ENCODE measurements at places on chromosomes 2 and 18.

DNA sequence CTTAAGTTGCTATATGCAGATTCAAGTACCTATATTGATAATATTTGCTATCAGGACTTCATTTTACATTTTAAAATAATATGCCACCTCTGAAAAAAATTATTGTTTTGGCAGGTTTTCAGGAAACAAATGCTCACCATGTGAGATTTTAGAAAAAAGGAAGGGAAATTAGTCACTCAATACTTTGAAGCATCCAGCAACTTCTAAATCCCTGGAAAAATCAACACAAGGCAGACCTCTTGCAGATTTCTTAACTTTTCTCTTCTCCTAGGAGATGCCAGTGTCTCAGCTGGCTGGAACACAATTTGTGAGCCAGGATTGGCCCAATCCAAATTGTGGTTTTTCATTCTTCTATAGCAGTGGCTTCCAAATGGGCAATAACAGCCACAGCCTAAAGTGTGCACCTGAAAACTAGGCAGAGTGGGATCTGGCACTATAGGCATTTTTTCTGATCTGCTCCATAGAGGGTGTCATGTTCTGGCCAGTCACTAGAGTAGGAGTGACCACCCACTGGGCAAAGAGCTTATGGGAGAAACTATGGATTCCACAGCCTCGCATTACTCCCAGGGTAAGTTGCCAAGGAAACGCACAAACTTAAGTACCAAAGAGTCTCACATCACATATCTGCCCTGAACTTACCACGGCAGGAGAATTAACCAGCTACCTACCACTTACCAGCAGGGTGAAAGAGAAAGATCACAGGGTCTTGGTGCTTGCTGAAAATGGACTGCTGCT, 28.1 kb upstream of the THOC1 start:
- DNase-seq, result no peak

DNA sequence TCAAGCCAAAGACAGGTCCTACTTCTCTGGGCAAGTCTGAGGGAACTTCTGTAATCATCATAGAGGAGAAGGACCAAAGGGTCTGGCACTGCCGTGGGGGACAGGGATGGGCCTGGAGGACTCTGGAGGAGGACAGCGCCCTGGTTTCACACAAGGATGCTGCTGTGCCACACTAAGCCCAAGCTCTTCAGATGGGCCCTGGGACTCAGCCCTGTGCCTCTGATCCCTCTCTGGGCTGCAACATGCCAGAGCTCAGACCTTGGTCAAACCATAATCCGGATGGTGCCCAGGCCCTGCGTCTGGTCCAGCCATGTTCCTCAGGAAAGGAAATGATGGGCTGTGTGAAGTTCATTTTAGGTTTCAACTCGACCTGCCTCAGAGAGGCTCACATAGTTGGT, 222.0 kb upstream of the COPS8 start:
- DNase-seq, result no peak

DNA sequence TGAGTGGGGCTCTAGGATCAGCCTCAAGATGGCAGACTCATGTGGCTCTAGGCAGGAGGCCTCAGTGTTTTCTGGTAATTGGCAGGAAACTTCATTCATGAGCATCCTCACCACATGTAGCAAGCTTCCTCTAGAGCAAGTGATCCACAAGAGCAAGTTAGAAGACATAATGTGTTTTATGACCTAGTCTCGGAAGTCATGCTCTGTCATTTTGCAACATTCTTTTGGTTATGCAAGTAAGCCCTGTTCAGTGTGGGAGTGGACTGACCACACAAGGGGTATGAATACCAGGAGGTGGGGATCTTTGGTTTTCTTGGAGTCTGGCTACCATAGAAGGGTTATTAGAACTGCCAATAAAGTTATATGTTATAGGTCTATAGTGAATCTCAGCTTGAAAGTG, 66.8 kb upstream of the STK39 start:
- DNase-seq, result no peak

GRCh38 chr2:112733871-112734270, 13.1 kb downstream of the NT5DC4 start:
- no peak for DNase-seq

DNA sequence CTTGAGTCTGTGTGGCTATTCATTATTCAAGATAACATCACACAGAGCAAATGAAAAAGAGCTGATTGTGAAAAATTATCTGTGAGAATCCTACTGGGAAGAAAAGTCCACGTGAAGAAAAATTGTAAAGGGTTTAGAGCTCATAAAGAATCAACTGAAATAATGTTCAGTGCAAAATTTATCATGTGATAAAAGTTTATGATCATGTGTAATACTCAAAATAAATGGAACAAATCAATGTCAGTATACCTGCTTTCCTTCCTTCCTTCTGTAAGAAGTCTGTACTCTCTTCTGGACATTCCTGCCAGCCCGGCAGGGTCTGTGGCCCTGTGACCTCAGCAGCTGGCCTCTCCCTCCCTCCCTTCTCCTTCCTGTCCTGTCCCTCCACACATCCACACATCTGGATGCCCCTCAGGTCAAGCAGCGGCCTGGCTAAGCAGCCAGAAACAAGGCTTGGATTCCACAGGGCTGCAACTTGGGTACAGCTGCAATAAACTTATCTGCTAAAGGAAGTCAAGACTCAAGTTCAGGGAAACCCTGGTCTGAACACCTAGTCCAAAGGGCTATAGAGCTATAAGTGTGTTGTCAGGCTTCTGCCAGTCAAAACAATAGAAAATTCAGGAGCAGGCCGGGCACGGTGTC, 172.1 kb downstream of the MREG start:
- no peak for DNase-seq

- DNase-seq, result no peak
Measured at GRCh38 chr2:175025946-175026345, 20.8 kb upstream of the CHN1 start.

DNA sequence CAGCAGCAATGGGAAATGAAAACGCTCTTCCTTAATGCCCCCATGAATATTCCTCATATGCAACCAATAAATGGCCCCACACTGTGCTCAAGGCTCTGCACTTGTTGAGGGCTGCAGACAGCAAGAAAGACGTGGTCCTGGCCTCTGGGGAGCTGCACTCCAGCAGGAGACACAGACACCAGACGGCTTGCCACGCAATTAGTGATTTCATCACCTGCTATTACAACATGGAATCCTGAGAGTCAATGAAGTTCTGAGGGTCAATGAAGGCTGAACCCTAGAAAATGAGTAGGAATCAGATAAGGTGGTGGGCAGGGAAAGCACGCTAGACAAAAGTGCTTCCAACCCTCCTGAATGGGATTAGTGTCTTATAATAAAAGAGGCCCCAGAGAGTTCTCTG, 18.9 kb downstream of the CREG2 start:
- DNase-seq, result no peak

GRCh38 chr2:23850564-23851256, 76.2 kb downstream of the ATAD2B start:
- DNase-seq, result no peak

GRCh38 chr18:7307030-7307429, 76.1 kb downstream of the LRRC30 start:
- DNase-seq, result no peak

GRCh38 chr2:134412639-134412999, 158.7 kb downstream of the MGAT5 start:
- no peak for DNase-seq

DNA sequence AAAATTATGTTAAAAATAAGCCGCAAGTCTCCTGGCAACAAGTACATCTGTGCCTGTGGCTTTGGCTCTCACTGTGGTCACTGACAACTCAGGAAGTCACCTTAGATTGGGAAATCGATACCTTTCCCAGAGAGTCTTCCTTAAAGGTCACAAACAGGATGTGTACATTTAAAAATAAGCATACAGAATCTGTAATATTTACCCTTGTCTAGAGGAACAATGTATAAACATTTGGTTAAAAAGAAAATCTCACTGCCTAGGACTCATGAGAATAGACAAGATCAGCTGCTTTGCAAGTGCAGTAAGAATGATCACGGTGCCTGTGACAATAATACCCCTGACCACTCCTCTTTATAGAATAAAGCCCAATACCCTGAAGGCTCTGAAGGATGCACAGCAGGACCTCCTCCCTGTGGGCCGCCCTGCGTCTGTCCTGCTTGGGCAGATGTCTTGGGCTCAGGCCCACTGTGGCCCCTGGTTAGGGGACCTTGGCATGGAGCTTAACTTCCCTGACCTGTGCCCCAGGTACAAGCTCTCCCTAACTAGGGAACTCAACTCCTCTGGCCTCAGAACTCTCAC, 98.0 kb upstream of the MGAT4A start:
- no peak for DNase-seq

DNA sequence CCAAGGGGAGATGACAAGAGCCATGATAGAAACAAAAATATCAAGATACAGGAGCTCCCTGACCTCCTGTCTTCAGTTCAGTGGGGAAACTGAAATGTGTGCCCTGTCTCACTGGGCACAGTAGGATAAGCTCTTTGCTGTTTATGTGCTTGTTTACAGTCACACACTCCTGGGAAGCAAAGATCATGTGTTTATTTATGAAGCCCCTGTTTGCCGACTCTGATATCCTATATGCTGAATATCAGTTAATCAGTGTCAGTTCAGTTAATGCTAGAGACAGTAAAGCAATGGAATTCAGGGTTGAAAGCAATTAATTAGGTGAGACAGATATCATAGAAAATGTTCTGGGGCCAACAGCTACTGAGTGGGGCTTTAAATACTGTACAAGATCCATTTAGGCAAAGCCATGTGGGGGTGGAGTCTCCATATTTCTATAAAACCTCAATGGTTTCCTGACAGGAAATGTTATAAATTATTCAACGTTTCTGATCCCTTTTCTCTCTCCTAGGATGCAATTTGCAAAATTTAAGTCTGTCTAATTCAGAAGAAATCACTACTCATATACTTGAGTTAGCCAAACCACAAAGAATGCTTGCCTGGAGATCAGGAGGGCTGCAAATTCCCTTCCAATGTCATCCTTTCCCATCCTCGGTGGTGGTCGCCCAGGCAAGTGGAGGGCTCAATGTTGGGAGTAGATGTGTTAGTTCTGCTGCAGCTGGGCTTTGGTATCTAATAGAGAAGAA, 551.3 kb downstream of the CMPK2 start:
- DNase-seq, result no peak

DNA sequence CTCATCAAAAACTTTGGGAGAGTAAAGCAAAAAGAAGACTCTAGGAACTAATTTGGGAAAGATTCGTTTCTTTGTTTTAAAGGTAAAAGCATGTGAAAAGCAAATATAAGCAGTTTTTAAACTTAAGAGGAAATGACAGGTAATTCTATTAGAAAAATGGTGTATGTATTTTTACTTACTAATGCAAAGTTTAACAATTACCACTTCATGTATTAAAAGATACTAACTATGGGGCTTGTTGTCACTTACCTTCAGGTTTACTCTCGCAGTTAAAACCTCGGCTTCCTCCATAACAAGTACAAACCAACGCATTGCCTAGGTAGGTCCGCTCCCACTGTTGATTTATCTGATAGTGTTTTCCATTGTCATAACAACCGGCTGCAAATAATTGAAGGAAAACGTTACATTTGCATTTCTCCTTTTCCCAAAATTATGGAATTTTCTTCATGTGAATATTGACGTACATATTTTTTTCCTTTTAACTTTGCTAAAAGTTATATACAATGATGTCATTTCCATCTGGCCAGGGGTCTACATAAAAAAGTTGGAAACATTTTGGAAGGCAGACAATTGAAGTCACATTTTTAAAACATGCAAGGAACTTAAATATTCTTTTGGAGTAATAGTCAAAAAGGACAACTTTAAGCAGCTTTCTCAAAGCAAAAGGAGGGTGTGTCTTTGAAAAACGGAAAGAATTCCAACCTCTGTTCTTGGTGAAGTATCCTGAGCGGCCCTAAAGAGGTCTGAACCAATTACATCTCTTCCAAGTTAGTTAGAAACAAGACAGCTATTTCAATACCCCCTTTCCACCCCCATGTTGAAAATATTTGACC, 1.2 kb downstream of the FN1 start:
- DNase-seq, result no peak

DNA sequence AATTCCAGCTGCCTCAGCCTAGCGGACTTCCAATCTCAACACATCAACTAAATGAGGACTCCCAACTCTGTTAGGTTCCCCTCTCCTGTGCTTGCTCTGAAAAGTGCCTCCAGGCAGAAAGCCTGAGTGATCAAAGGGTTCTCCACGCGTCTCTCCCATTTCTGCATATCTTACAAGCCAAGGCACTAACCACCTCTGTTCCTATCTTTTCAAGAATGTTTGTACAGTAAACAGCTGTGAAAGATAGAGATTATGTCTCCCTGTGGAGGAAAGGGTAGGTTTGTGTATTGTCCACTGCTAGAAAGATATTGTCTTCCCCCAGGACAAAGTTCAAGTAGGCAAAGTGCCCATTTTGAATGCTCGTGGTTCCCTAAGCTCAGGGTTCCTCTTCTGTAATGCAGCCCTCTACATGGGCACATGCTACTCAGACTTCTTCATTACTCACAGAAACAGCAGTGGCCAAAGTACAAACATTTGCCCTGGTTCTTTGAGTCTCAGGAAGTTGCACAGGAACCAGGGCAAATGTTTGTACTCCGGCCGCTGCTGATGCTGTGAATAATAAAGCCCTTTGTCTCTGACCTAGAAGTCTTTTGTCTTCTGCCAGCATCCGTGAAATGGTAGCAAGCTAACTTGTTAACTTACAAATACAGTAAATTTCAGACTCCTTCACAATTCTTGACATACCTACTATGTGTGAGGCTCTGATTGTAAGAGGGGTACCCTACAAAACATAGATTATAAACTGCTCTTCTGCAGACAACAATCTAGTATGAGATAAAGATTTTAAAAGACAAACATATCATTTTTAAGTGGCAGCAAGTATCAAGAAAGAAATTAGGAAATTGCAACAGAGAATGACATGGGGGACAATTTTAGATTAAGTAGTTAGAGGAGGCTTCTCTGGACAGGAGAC, 44.5 kb downstream of the PKDCC start:
- no peak for DNase-seq

DNA sequence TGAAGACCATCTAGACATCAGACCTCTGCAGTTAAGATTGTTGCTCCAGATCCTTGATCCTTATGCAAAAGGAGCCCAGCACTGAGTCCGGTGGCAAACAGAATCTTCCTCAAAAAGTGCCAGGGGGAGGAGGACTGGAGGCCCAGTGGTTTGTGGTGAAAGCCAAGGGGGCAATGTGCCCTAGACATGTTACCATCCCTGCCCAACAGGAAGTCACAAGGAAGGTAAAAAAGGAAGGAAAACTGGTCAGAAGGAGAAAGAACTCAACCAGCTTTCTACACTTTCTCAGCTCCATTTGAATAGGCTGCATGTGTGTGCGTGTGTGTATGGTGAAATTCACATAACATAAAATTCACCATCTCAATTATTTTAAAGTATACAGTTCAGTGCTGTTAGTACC, 25.0 kb upstream of the KDM3A start:
- no peak for DNase-seq
